Stimulated activated CD4-positive, alpha-beta T cell treated with anti-CD3 and anti-CD28 coated beads, Interleukin-1b, Interleukin-23, amount 100 ng/mL, for 1 hour (primary cell): ENCODE measurements at places on chromosomes 6 and 20.

DNA sequence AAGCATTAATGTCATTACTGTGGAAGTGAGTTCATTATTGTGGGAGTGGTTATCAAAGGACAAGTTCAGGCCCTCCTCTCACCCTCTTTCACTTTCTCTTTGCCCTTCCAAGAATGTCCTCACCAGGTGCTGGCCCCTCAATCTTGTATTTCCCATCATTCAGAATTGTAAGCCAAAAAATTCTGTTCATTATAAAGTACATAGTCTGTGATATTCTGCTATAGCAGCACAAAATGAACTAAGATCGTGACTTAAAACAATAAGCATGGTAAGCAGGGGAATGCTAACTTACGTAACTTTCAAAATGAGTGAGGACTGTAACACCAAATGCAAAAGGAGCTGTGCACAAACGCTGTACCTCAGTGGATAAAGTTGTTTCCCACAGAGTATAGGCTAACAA lies 515.7 kb upstream of the BTBD3 start:
- DNase-seq = no peak

GRCh38 chr20:64140061-64140931 lies 24.0 kb upstream of the MYT1 start:
- DNase-seq = no peak

DNA sequence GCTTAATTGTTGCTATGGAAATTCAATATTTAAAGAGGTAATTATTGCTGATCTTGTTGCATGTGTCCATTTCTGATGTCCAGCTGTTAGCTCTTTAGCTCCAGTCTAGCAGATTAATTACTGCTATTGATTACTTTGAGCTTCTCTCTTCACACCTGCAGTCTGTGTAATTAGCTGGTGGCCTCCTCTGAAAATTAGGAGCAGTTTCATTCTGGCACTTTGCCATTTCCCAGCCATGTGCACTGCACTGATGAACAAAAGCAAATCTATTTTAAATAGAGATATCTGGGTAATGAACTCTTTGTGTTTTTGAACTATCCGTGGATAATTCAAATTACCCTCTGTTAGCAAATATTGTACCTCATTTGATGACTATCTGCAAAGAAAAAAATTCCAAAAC lies 275.9 kb downstream of the RNF144B start:
- DNase-seq = no peak

DNA sequence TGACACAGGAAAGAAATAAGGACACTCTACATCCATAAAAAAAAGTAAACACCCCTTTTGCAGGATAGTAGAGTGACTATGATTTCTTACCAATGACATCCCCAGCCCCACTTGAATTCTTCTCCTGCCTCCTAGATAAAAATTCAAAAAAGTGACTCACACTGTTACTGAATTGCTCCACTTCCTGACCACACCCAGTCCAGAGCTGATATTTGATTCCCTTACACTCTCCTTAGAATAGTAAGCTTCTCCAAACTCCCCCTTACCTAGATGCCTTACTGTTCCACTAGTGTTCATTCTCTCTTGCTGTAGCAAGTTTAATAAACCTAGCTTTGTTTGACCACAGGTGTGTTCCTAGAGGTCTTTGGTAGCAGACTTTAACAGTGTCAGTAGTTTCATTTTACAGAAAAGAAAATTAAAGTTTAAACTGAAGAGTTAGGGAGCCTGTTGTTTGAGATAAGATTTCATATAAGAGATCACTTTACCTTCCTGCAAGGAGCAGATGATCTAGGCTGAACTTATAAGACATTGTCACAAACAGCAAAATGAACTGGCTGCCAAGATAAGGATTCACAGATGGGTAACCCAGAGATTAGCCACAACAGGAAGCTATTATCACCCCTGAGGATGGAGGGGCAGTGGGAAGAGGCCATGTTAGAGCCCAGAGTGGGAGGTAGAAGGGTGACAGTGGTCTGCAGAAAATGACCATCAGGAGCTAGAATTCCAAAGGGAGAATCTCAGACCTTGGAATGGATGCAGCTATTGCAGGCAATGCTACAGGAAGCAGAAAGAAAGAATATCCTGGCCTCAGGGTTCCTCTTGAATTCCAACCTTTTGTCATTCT lies 28.4 kb upstream of the BTN3A2 start:
- DNase-seq = no peak

- DNase-seq = no peak
Observed at GRCh38 chr6:154450498-154450897, 60.0 kb downstream of the CNKSR3 start.
